ENCODE measurements at places on chromosomes 4 and X. TPM values are rescaled to one million over a fixed set of nuclear protein-coding genes. Genes with fewer than 3 reads are reported as not detected.

The REST gene
- total RNA-seq, result 17.1 TPM

The FBXO8 gene
- total RNA-seq, result 3.6 TPM

DNA sequence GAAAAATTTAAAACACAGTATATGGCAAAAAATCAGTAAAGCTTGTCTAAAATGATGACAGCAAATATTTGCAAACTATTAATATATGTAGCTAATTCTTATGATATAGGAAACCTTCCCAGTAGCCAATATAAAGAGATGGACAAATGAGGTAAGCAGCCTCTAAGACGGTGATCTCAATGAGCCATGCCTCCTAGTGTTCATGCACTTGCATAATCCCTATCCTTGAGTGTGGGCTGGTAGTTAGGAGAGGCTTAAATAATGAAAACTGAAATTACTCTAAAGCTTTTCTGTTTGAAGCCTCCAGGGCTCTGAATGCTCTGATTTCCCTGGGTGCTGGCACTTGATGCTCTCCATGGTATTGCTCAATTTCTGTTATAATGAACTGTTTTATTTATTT lies 24.6 kb upstream of the ARMCX4 start:
- H3K36me3 ChIP-seq, result no peaks in the 10 kb centered on the region
- H3K27me3 ChIP-seq, result no peaks in the 10 kb centered on the region
- no peaks in the 10 kb centered on the region for H3K4me1 ChIP-seq
- no peak overlapping the region for H3K4me3 ChIP-seq

The FUNDC1 gene
- total RNA-seq, result 9.2 TPM

DNA sequence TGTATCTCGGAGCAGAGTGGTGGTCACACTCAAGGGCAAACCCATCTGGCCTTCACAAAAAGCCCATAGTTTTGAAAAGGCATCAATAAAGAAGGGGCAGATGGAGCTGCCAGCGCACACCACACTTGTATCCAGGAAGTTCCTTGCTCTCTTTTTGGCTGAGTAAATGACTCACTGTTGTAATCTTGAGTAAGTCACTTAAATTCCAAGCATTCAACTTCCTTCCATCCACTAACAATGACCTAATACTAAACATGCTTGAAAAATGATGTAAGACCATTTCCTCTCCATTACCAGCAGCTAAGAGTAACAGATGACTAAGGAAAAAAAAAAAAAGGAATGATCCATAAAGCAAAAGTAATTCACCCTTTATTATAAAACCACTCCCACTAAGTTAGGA lies 32.4 kb upstream of the MYOZ2 start:
- H3K36me3 ChIP-seq, result no peaks in the 10 kb centered on the region
- no peak overlapping the region for H3K27ac ChIP-seq
- DNase-seq, result peak; percentile 15
- H3K4me3 ChIP-seq, result no peak overlapping the region
- peaks cover 12% of the 10 kb centered on the region for H3K4me1 ChIP-seq

- H3K36me3 ChIP-seq, result no peaks in the 10 kb centered on the region
- no peak overlapping the region for H3K27ac ChIP-seq
- no peak for DNase-seq
Measured at GRCh38 chrX:40827331-40827730, 92.0 kb upstream of the MED14 start.

DNA sequence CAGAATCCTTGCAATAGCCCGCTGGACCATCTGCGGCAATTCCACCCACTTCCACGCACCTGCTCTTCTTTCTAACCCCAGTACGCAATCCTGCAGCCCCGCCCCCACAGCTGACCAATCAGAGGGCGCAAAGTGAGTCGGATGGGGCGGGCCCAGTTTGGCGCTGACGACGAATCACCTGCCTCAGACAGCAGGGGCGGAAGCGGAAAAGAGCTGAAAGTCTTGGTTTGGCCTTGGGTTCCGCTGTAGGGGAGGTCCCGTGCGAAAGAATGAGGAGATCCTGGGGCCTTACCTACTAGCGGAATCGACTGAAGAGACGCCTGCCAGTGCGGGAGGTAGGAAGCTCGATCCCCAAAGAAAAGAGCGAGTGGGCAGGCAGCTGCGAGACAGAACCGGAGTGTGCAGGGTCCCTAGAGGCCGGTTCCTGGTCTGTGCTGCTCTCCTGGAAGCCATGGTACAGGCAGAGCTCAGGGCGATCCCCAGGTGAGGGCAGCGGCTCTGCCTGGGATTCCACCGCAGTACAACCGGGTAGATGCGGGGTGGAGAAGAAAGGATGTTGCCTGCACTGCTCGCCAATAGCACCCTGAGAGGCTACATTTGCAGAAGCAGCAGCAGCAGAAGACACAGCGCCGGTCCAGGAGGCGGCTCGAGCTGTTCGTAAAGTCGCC lies at the start of gene TMEM184C:
Gene TMEM184C (plus strand): TSS at position 225 of the 668 bp plus-strand sequence. CDS start 560 bp downstream, outside the sequence.
- H3K4me1 ChIP-seq, result peaks cover 31% of the 10 kb centered on the region
- H3K27ac ChIP-seq, result peak within 1 kb of the TSS; percentile 81
- H3K4me3 ChIP-seq, result peak within 1 kb of the TSS; percentile 66
- no peaks in the 10 kb centered on the region for H3K27me3 ChIP-seq
- no peaks in the 10 kb centered on the region for H3K36me3 ChIP-seq
- DNase-seq, result peak; percentile 99

The GSX2 gene
- total RNA-seq, result not detected

GRCh38 chrX:141164406-141164805 lies 12.5 kb downstream of the LDOC1 start:
- H3K27me3 ChIP-seq, result no peaks in the 10 kb centered on the region
- H3K4me1 ChIP-seq, result no peaks in the 10 kb centered on the region
- H3K4me3 ChIP-seq, result no peak overlapping the region
- no peaks in the 10 kb centered on the region for H3K36me3 ChIP-seq

- DNase-seq, result peak; percentile 39
- H3K4me3 ChIP-seq, result peak overlapping the region; percentile 31
- peaks cover 3% of the 10 kb centered on the region for H3K4me1 ChIP-seq
- H3K27me3 ChIP-seq, result no peaks in the 10 kb centered on the region
- no peaks in the 10 kb centered on the region for H3K36me3 ChIP-seq
- peak overlapping the region; percentile 34 for H3K27ac ChIP-seq
Measured at GRCh38 chrX:13938051-13938828, 91.5 kb downstream of the GEMIN8 start.

DNA sequence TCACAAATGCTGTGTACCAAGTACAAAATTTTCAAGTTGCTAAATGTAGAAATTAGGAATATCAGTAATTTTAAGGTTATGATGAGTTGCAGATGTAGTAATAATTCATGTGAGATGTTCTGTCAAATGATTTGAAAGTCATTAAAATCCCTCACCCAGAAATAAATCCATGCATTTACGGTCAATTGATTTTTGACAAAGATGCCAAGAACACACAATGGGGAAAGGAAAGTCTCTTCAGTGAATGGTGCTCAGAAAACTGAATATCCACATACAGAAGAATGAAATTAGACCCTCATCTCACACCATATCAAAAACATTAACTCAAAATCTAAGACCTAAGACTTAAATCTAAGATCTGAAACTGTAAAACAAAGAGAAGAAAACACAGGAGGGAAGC lies 12.9 kb upstream of the BMPR1B start:
- no peaks in the 10 kb centered on the region for H3K27me3 ChIP-seq
- H3K36me3 ChIP-seq, result no peaks in the 10 kb centered on the region
- H3K4me3 ChIP-seq, result no peak overlapping the region

- no peak overlapping the region for H3K4me3 ChIP-seq
- DNase-seq, result peak; percentile 23
- H3K4me1 ChIP-seq, result no peaks in the 10 kb centered on the region
- H3K27ac ChIP-seq, result no peak overlapping the region
- no peaks in the 10 kb centered on the region for H3K36me3 ChIP-seq
- H3K27me3 ChIP-seq, result no peaks in the 10 kb centered on the region
Measured at GRCh38 chr4:145709336-145709735, 29.4 kb downstream of the C4orf51 start.

- no peaks in the 10 kb centered on the region for H3K27me3 ChIP-seq
- H3K4me3 ChIP-seq, result no peak overlapping the region
- H3K4me1 ChIP-seq, result peaks cover 8% of the 10 kb centered on the region
- no peak for DNase-seq
- no peak overlapping the region for H3K27ac ChIP-seq
- no peaks in the 10 kb centered on the region for H3K36me3 ChIP-seq
Measured at GRCh38 chr4:88527787-88528186, 4.2 kb upstream of the PYURF start.

The F9 gene
- total RNA-seq, result not detected

DNA sequence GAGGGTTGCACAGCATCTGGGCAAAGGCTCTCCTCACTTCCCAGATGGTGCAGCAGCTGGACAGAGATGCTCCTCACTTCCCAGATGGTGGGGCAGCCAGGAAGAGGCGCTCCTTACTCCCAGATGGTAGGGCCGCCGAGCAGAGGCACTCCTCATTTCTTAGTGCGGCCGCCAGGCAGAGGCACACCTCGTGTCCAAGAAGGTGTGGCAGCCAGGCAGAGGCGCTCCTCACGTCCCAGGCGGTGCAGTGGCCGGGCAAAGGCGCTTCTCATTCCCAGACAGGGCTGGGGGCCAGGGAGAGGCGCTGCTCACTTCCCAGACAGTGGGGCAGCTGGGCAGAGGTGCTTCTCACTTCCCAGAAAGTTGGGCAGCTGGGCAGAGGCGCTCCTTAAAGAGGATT lies 48.8 kb downstream of the ZNF732 start:
- no peaks in the 10 kb centered on the region for H3K36me3 ChIP-seq
- H3K27ac ChIP-seq, result no peak overlapping the region
- H3K4me3 ChIP-seq, result no peak overlapping the region
- no peak for DNase-seq
- no peaks in the 10 kb centered on the region for H3K4me1 ChIP-seq
- H3K27me3 ChIP-seq, result no peaks in the 10 kb centered on the region

The ASIC5 gene
- not detected for total RNA-seq

The PRSS48 gene
- not detected for total RNA-seq

DNA sequence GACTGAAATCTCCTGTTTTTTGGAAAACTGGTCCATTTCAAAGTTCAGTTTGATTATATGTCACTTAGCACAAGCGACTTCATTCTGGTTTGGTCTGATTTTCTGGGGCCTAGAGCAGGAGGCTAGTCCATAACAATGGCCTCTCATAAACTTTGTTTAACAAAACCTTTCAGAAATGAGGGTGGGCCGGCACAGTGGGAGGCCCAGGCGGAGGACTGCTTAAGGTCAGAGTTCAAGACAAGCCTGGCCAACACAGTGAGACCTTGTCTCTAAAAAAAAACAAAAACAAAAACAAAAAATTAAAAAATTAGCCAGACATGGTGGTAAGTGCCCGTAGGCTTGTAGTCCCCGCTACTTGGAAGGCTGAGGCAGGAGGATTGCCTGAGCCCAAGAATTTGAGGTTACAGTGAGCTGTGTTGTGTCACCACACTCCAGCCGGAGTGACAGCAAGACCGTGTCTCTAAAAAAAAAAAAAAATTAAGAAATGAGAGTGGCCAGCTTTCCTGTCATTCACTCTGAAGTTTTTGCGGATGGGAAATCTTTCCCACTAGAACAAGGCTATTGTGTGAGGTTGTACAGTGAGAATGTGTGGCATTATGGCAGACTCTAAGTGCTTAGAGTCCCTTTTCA lies 1.2 kb upstream of the PLAC8 start:
- DNase-seq, result no peak
- H3K27me3 ChIP-seq, result no peaks in the 10 kb centered on the region
- H3K4me3 ChIP-seq, result no peak overlapping the region
- H3K36me3 ChIP-seq, result no peaks in the 10 kb centered on the region

GRCh38 chr4:5704276-5704675 lies 4.1 kb downstream of the EVC2 start:
- H3K27ac ChIP-seq, result no peak overlapping the region
- H3K27me3 ChIP-seq, result no peaks in the 10 kb centered on the region
- DNase-seq, result no peak
- H3K36me3 ChIP-seq, result no peaks in the 10 kb centered on the region
- H3K4me1 ChIP-seq, result peaks cover 29% of the 10 kb centered on the region

The SMIM14 gene
- total RNA-seq, result 26.2 TPM

DNA sequence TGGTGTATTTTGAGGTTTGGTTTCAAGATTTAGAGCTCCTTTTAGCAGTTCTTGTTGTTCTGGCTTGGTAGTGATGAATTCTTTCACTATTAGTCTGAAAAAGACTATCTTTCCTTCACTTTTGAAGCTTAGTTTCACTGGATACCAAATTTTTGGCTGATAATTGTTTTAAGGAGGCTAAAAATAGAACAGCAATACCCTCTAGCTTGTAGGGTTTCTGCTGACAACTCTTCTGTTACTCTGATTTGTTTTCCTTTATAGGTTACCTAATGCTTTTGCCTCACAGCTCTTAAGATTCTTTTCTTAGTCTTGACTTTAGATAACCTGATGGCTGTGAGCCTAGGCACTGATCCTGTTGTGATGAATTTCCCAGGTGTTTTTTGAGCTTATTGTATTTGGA lies 33.6 kb upstream of the HEPH start:
- no peak for DNase-seq
- no peaks in the 10 kb centered on the region for H3K4me1 ChIP-seq
- no peaks in the 10 kb centered on the region for H3K36me3 ChIP-seq

- no peak overlapping the region for H3K27ac ChIP-seq
- no peak overlapping the region for H3K4me3 ChIP-seq
- no peak for DNase-seq
- H3K36me3 ChIP-seq, result no peaks in the 10 kb centered on the region
Measured at GRCh38 chr4:32503241-32503640, 1783.1 kb downstream of the PCDH7 start.

- H3K36me3 ChIP-seq, result no peaks in the 10 kb centered on the region
- H3K4me1 ChIP-seq, result peaks cover 21% of the 10 kb centered on the region
- peak overlapping the region; percentile 85 for H3K4me3 ChIP-seq
- no peaks in the 10 kb centered on the region for H3K27me3 ChIP-seq
Measured at GRCh38 chr4:119300101-119300978, 21.6 kb downstream of the FABP2 start.

Data from body of pancreas (tissue), 4 donors.